ENCODE measurements at places on chromosomes 2 and 18. TPM values are rescaled to one million over a fixed set of nuclear protein-coding genes. Genes with fewer than 3 reads are reported as not detected.

Gene INHBB
- 1.4 TPM for total RNA-seq

Gene VWA3B
- not detected for total RNA-seq

Gene C2orf81
- 2.2 TPM for total RNA-seq

Gene IHH
- not detected for total RNA-seq

Gene DPYSL5
- total RNA-seq, result 0.16 TPM

DNA sequence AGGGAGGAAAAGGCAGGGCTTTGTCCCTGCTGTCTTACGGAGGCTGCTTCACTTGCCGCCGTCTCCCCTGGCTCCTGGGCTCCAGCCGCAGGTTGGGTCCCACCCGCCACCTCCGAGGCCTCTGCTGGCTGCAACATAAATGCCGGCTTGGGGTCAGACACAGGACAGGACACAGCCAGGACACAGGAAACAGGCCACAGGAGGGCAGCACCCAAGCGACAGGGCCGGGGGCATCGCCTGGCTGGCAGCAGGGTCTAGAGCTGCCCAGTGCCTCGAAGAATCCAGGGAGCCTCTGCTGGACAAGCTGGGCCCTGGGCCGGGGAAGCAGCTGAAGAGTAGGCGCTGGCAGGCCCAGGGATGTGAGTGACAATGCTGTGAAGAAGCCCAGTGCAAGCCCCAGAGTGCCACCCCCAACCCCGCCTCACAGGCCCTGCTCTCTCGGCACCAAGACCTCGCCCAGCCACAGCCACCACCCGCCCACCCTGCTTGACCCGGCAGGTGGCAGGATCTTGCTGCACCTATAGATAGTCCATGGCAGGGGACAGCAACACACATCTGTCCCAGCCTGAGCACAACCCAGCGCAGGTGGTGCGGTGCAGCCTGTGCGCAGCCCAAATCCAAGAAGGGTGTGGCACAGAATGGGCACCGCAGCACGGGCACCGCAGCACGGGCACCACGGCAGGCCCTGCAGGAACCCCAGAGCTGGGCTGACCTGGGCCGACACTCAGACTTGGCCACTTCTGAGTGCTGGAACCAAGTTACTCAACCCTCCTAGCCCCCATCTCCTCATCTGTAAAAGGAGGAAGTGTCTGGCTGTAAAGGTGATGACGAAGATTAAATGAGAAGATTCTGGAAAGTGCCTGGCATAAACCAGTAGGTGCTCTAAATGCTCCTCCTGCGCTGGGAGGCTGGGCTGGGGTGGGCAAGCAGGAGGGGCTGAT is 55.6 kb downstream of the BIN1 start:
- no peak overlapping the region for H3K27ac ChIP-seq
- peak; percentile 64 for DNase-seq
- H3K27me3 ChIP-seq, result no peaks in the 10 kb centered on the region
- H3K4me1 ChIP-seq, result no peaks in the 10 kb centered on the region
- H3K36me3 ChIP-seq, result peaks cover 26% of the 10 kb centered on the region

DNA sequence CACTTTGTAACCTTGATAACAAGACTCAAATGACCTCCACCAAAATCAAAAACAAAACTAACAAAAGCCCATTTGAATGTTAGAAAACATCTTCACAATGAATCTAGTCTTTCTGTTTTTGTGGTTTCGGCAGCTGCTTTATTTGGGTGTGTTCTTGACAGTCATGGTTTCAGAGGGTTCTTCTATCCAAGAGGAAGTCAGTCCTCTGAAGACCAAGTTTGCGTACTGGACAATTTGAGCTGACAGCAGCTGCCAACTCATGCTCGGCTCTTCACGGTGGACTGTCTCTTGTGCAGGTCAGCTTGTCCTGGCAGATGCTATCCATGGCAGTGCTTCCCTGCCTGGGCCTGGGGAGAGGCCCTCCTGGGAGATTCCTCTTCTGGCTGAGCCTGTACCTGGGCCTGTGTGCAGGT is 91.0 kb downstream of the TMEM17 start:
- DNase-seq, result no peak
- H3K36me3 ChIP-seq, result no peaks in the 10 kb centered on the region
- H3K4me3 ChIP-seq, result no peak overlapping the region
- H3K4me1 ChIP-seq, result peaks cover 25% of the 10 kb centered on the region
- no peak overlapping the region for H3K27ac ChIP-seq

Gene CCDC178
- 0.81 TPM for total RNA-seq
